H4 (cell line): ENCODE measurements at places on chromosomes 16 and 17. TPM values are rescaled to one million over a fixed set of nuclear protein-coding genes. Genes with fewer than 3 reads are reported as not detected.

Gene KRTAP3-2
- total RNA-seq = not detected in 2 replicates

Gene RASL10B
- 6.2 and 6.4 TPM in 2 replicates for total RNA-seq

Gene KIF2B
- 0.33 TPM in 1 of 2 replicates, not detected in the other for total RNA-seq

Gene ZNF75A
- total RNA-seq = 21.7 and 23.5 TPM in 2 replicates

Gene SLC47A1
- total RNA-seq = 1.3 and 2.2 TPM in 2 replicates

Gene FBXW10B
- 0.79 and 4.6 TPM in 2 replicates for total RNA-seq

Gene DNAI2
- not detected in 2 replicates for total RNA-seq

DNA sequence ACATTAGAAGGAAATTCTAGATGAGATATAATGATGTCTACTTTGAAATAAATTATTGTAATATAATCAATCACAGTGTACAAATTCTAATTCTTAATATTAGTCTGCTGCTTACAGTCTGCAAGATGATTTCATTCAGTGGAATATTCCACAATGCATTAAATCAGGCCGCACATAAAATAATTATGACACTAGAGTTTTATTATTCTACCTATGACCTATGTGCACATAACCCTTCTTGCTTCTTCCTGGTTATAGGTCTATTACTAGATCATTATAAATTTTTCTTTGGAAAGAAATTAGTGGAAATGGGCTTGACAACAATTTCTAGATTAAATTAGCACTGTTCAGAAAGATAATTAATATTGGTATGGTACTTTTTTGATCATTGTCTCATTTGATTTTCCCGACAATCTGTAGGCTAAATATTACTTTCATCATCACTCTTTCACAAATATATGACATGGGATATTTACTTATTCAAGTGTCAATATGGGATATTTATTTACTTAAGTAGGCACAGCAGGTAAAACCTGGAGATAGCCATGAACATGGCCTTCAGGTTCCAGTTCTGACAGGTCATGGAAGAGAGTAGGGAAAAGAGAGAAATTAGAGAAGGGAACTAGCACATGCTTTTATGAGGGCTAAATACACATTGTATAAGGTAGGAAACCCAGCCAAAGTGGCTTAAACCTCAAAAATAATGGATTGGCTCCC, 476.4 kb downstream of the TOX3 start:
- no peak for DNase-seq

- DNase-seq = peak; percentile 88
Observed at GRCh38 chr17:41308251-41308917, 725 bp downstream of the KRTAP16-1 start.

DNA sequence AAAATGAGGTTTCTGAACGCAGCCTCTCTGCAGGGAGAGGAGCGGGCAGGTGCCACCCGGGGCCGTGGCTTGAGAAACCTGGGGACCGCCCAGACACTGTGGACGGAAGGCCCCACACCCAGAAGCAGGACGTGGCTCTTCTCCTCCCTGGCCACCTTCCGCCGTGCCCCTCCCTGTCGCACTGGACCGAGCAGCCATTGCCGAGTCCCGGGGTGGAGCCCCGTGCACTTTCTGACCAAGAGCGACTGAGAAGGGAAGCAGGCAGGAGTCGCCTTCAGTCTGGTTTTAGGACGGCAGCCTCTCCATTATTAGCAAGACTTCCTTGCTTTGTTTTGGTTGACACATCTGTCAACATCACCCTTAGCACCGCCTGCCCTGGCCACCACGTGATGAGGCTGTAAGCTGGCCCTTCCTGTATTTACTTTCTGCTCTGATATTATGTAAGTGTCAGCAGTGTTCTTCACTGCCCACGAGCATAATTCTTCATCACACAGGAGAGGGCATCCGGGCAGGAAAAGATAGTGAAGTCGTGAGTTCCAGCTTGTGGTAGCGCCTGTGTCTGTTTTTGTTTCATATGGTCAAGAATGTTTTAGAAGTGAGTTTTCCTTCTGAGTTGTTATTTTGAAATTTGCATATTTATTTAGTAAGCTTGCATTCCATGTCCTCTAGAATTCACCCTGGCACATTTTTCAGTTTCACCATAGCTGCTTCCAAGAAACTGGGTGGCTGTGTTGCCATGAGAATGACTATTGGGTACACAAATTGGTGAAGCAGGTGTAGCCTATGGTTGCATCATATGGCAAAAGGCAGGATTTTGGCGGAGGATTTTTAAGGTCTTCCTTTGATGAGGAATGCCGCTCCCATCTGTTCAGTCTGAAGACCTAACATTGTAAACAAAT, 1.0 kb downstream of the HERPUD1 start:
- peak; percentile 83 for DNase-seq

DNA sequence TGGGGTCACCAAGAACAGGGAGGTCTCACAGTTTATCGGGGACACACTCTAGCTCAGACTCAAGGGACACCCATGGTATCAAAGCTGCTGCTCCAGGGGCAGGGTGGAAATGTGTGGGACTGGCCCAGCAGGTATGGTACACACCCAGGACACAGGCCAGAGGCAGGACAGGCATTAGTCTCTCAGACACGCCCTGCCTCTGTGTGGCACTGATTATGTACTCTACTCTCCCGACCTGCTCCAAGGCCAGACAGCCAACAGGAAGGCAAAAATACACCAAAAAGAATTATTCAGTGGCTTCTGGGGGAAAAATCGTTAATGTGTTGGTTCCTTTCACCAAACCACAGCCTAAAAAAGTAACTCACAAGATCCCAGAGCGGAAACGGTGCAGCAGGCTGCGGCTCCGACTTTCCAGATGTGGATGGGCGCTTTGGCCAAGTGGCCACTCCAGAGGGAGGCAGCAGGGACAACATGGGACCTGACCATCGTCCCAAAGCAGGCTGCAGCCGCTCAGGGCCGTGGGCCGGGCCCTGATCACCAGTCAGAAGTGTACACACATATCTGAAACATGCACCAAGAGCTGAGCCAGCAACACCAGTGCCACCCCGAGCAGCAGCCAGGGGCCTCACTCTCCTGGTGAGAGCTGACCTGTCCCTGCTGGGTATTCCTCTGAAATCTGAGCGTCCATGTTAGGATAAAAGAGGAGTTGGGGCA, 1.0 kb upstream of the SIRT7 start:
- DNase-seq = no peak

GRCh38 chr17:55314784-55315491, 50.2 kb downstream of the HLF start:
- no peak for DNase-seq

DNA sequence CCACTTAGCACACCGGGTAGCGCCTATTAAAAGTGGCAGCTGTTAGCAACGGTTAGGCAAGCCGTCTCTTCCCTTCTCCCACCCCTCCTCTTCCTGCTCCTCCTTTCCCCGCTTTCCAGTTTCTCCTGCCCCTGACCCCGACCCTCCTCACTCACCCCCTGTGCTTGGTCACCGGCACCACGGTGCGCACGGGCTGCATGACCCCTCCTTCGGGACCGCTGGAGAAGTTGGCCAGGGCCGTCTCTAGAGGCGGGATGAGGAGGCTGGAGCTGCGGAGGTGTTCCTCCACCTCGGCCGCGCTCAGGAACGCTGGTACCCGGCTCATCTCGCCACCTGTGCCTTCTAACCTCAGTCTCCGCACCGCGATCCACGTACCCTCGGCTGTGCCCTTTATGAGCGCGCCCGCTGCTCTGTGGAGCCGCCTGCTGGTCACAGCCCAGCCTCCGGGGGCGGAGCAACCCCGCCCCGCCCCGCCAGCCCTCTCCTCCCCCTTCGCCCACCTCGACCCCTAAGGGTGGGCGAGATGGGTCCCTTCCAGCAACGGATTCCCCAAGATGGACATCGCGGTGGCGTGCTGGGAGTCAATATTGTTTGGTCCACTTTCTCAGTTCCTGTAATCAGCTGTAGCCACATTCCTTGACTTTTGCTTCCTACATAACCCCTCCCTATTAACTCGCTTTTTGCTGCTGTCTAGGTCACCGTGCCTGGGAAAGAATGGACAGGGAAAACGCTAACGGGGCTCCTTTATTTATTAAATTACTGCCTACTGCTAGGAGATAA, at the start of gene CRYM:
Gene CRYM, minus strand, starts transcription at position 364 of the 780 bp plus-strand sequence. Its CDS starts 39 bp downstream, at position 325.
- DNase-seq = peak; percentile 20

DNA sequence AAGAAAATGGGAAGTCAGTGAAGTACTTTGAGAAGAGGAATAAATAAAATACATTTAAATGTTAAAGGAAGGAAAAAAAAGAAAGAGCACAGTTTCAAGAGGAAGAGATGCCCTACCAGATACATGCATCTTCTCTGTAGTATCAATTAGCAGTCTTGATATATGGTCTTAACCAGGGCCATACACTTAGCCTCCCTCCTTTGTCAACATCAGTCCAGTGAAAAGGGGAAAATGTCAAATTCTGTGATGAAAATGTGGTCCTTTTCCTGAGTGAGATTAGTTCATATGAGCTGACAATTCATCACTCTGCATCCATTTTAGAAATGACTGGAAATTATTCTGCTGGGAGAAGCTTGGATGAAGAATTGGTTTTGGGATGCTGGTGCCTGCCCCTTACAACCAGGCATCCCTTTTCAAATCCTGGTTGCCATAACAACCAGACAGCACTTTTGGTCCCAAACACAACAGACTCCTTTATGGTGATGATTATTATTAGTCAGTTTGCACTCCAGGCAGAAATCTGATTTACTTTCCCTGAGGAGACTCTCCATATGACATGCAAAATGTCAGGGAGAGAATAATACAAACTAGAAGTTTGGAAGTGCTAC, 933.6 kb upstream of the CDH8 start:
- no peak for DNase-seq
